Stimulated activated CD8-positive, alpha-beta memory T cell treated with anti-CD3 and anti-CD28 coated beads, Interleukin-15, amount 100 ng/mL, for 48 hours (primary cell): ENCODE measurements at places on chromosomes 5 and 9.

GRCh38 chr5:53930457-53930856 lies 370.0 kb downstream of the NDUFS4 start:
- no peak for DNase-seq

DNA sequence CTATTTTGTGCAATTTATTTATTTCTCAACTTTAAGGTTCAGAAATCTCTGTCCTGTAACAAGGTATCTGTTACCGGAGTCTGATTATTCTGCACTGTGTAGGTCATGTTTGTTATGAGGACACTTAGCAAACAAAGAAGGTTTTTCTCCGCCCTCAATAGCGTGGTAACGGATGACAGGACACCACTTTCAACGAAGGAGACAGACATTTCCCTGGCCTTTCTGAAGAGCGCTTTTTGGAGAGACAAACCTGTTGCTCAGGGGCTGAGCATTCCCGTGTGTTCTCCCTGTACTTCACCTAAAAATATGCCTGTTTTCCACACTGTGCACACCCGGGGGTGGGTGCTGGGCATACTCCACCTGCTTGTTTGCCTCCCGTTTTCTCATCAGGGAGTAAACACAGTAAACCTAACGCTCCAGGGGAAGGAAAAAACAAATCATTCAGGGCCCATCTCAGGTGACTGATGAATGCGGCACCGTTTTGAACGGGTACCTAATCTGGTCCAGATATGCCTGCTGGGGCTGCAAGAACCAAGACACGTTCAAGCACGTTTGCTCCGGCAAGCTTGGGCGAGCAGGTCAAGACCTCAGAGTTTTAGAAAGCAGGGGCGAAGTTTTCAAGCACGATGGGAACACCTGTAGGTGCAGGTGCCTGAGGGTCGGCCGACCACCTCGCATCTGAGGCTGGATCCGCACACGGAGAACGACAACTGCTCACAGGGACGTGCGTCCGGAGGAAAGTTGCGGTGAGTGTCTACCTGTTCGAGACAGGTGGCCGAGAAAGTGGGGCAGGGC lies 859 bp downstream of the RETREG1 start:
- DNase-seq, result no peak

- no peak for DNase-seq
Observed at GRCh38 chr9:97591535-97591934, 41.6 kb downstream of the TSTD2 start.

DNA sequence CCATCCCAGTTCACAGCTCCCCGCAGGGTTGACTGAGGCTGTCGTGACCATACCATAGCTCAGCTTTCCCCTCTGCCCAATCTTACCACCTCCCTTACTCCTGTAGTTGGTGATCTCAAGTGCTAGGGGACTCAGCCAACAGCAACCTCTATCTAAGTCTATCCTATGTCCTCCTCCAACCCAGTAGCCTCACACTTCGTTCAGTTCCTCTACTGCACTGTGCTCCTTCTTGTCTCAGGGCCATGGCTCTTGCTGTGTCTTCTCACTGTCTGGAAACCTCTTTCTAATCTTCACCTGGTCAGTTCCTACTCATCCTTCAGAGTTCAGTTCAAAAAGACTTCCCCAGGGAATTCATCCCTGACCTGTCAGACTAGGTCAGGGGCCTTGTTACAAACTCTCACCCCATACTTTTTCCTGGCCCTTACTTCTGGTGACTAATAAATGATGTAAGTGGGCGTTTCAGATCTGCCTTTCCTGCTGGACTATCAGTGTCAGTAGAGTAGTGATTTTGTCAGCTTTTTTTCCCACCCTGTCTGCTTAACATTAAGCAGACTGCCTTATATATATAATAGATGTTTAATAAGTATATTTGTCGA lies 53.6 kb upstream of the NR3C1 start:
- no peak for DNase-seq

DNA sequence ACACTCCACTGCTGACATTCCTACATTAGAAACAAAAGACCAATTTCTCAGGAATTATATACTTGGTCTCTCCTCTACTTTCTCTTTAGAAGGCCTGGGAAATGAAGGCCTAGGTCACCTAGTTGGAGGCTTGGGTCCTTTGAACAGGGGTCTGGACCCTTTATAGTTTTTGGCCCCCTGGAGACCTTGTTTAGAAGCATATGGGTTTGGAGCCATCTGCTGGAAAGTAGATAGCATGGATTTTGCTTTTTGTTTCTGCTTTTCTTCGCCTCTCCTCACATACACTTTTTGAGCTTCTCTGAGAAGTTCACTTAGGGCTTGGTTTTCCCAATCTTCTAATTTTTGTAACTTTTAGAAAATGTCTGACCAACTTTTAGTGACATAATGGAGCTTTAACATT lies 67.1 kb upstream of the CDK20 start:
- DNase-seq, result no peak

DNA sequence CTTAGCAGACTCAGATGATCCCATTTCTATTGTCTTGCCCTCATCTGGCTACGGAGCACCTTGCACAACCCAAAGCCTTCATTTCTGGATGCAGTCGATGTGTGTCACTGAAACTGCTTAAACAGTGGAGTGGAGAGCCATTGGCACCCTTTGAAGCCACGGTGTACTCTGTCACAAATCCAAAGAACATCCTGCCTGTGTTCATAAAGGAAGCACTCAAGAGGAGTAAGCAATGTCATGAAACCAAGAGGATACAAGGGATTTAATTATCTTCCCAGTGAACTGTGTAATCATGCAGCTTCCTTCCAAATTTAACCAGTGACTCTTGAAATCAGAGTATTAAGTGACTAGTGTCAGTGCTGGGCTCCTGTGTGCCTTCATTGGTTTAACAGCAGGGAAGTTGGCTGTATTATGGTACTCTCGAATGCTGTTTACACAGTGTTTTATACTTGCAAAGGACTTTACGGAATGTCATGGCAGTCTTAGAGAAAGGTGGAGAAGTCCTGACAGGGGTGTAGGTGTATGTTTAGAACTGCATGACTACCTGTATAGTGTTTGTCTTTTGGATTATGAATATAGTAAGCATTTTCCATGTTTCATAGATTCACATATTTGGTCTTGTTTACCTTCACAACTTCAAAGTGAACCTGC lies 41.9 kb downstream of the CD180 start:
- no peak for DNase-seq

DNA sequence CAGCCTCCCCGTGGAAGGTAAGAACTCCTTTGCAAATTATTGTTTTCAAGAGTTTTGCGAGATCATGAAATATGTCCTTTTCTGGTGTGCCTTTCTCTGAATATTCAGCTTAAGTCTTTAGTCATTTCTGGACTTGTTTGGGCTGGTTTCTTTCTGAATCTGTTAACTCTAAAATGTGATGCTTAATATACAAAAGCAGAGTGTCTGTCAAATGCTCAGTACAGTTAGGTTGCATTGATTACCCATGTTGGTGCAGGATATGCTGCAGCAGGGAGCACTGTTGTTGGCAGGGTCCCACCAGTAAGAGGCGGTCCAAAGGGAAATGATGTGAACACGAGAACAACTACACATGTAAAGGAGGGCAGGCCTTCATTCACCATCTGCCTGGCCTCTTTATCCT lies 47.7 kb downstream of the SPTAN1 start:
- DNase-seq, result no peak

- DNase-seq, result no peak
Observed at GRCh38 chr5:2514484-2514883, 237.0 kb downstream of the IRX2 start.

- DNase-seq, result no peak
Observed at GRCh38 chr5:142979636-142980035, 209.5 kb downstream of the ARHGAP26 start.

DNA sequence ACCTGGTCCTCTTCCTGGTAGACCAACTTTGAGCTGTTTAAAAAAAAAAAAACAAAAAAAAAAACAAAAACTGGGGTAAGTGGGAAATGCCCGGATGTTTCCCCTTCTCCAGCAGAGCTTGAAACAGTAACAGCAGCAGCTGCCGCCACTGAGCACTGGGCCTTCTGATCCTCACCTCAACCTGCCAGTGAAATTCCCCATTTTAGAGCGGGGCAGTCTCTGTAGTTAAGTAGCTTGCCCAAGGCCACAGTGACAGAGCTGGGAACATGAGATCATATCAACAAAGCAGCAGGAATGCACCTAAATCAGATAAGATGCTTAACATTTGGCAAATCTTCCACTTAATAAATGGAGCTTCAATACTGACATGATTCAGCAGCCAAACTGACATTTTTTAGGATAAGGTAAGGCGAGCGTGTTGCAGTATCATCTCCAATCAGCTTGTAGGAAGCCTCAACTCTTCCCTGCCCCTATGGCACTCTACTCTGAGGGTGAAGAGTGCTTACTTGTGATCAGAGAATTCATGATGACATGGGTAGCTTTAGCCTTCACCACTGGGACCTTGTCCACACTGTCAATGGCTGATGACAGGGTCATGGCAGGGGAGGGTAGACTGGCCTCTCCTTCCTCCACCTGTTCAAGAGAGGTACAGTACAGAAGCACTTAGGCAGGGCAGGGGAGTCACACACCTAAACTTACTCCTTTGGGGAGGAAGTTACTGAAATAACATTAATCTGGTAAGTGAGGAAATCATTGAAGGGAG lies 9.3 kb downstream of the KIAA1191 start:
- no peak for DNase-seq

DNA sequence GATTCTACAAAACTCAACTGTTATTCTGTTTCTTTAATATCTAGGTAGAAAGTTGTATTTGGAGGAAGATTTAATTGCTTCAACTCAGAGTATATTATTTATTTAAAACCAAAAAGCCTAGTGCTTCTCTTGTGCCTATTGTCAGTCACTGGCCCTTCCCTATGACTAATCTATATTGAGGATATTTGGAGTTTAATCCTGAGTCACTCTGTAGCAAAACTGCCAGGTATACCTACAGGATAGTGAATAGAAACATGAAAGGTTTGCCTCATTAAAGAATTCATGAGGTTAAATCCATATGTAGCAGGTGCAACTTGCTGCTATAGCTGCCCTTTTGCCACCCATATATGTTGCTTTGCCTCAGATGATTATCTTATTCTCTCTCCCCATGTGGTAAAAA lies 15.1 kb downstream of the PLK2 start:
- no peak for DNase-seq

DNA sequence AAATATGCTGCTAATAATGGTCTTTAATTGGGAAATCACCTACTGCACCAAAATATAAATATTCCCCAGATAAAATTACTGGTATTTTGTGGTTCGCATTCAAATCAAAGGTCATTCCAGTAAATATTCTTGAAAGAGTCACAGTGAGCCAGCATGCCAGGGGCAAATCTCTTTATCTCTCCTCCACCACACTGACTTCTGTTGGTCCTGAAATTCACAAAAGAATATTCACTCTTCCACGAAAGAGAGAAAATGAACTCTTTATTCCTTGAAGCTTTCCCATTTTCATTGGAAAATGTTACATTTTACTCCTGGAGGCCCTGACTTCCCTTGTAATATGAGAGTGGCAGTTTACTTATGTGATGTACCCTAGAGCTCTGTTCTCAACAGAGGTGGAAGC lies 39.7 kb downstream of the ZNF366 start:
- DNase-seq, result no peak

- no peak for DNase-seq
Observed at GRCh38 chr5:87020099-87020934, 247.4 kb upstream of the RASA1 start.

DNA sequence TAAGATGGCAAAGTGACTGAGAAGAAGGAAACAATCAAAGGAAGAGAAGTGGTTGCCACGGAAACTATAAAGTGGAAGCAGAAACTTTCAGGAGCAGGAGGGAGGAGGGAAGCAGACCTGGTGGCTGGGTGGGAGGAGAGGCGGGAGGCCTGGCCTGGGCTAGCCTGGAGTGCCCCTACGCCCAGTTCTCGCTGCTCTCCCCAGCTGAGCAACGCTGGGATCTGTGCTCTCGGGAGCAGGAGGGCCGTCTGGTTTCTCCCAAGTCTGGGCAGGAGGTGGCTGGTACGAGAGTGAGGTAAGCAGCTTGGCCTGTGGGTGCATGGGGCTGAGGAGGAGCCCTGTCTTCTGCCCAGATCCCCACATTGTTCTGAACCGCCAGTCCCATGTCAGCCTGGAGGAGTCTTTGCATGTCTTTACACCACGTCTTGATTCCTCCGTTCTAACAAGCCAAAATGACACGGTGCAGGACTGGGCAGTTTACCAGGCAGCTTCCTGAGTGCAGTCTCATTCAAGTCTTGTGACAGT lies 15.0 kb upstream of the DAB2IP start:
- no peak for DNase-seq

- DNase-seq, result no peak
Observed at GRCh38 chr5:146345240-146345577, 6.6 kb downstream of the POU4F3 start.

GRCh38 chr9:38382141-38382540 lies 10.4 kb upstream of the ALDH1B1 start:
- no peak for DNase-seq

GRCh38 chr5:136236479-136237083 lies 43.6 kb upstream of the SMIM32 start:
- DNase-seq, result no peak

DNA sequence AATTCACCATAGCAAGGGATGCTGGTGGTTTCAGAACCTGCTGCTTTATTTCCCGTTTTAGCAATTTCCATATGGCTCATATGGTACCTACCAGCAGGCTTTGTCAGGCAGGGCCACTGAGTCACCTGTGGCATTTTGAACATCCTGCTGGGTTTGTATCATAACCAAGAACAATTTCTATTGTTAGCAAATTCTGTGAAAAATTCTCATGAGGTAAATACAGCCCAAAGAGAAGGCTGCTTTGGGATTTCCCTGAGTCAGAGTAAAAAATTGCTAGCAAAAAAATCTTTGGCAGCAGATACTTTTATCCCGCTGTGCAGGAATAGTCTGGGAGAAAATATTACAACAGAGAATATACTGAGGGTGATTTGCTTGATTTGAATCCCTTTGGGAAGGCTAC lies 52.7 kb downstream of the PRR16 start:
- no peak for DNase-seq

GRCh38 chr9:110214586-110215355 lies 6.8 kb upstream of the C9orf152 start:
- DNase-seq, result no peak

DNA sequence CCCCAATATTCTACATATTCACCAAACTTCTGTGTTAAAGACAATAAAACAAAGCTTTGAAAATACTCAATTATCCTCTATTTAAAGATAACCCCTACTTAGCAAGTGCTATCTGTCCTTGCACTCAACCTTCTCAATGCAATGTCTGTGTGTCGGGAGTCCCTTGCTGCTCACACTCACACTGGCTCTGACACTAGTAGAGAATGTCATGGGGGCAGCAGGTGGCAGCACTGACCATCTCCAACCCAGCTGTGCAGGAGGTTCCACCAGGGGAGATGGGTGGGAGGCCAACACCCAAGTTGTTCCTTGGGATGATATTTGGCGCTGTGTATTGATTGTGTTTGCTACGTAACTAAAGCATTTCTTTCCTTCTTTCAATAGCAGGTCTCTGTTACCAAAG lies 59.4 kb upstream of the SIMC1 start:
- DNase-seq, result no peak

GRCh38 chr9:134632329-134632728 lies 9.3 kb upstream of the COL5A1 start:
- DNase-seq, result no peak
